ENCODE measurements at places on chromosomes 6 and 20. TPM values are rescaled to one million over a fixed set of nuclear protein-coding genes. Genes with fewer than 3 reads are reported as not detected.

CCR6 gene
- not detected for total RNA-seq

OPRM1 gene
- total RNA-seq, result not detected

BTN1A1 gene
- not detected for total RNA-seq

EPPIN gene
- total RNA-seq, result not detected

DNA sequence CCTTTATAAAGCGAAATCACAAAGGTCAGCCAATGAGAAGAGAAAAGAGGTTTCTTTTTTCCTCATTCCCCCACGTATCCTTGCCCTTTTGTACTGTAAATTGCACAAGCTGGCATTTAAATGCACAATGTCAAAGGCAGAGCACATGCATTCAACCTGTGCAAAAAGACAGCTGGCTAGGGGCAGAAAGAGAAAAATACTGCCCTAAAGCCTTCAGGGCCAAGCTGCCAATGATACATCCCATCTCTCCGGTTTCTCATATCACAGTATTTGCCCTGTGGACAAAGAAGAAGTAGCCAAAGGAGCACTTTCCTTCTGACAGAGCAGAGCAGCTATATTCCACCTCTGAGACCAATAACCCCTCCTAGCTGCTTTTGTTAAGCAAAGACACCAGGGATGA lies 219.2 kb downstream of the TRDN start:
- no peak for DNase-seq

DNA sequence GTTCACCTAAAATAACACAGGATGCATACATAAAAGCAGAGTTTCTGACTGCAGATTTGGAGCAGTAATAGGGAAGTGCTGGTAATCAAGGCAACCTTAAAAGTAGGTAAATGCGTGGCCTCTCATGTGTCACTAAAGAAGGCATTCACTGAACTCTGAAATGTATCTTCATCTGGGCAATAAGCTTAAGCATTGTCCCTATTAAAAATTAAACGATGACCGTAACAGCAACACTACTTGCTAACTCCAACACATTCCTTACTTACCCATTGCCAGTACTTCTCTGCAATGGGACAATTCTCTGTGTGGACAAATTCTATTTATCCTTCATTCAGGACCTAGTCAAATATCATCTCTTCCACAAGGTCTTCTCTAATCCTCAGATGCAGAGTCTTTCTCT lies 19.9 kb downstream of the ADGRF1 start:
- no peak for DNase-seq

DNA sequence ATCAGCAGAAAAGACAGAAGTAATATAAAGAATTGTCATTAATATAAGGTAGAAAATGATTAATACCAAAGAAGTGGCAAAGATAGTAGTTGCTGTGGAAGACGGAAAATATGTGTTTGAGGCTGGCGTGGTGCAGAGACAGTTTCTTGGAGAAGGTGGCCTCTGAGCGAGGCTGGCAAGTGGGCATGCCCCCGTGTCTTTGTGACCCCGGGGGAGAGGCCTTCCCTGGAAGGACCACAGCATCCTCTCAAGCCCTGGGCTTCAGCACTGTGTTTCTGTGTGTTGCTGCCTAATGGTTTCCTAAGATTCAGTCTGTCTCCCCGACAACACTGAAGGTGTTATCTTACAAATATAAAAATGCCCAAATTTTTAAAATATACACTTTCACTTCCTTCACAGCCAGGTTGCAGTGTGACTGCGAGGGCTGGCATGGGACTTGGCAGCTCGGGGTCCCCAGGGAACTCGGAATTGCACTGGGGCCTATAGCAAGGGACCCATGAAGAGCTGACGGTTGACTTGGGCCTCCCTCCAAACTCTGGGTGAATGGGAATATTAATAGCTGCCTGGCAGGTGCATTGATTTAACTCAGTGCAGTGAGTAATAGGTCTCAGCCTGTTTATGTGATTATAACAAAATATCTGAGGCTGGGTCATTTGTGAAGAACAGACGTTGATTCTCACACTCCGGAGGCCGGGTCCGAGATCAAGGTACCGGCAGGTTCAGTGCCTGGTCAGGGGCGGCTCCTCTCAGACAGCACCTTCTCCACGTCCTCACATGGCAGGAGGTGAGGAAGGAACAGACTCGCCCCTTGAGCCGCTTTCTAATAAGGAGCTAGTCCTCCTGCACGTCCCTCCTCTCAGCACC lies 47.4 kb upstream of the AFDN start:
- DNase-seq, result no peak

GRCh38 chr6:106872049-106872448 lies 102.5 kb downstream of the CD24 start:
- no peak for DNase-seq

DNA sequence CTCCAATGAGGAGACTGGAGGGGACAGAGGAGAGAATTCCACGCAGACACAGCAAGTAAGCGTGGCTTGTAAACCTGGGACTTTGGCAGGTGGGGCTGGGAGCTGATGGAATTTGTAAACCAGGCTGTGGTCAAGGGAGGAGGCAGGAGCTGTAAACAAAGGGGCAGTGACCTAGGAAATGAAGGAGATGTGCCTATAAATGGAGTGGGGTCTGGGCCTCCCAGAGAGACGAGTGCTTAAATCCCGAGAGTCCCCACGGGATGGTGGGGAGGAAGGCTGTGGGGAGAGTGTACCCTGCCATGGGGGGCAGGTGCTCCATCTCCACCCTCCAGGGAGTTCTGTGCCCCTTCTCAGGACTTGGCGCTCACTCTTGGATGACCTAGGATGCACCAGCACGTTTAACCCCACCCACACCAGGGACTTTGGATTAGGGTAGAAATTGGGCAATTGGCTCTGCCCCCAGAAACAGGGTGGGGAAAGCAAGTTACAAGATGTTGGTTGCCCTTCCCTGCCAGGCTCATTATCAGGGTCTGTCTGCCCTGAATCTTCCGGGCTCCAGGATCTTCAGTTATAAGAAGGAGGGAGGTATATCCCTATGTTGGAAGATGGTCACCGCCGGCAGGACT lies 4.0 kb upstream of the DHX16 start:
- DNase-seq, result no peak

- no peak for DNase-seq
These were observed 488.2 kb downstream of the LMBRD1 start for GRCh38 chr6:69308584-69308983.

GRCh38 chr20:48636301-48636700 lies 191.5 kb downstream of the PREX1 start:
- peak; percentile 7 for DNase-seq

DNA sequence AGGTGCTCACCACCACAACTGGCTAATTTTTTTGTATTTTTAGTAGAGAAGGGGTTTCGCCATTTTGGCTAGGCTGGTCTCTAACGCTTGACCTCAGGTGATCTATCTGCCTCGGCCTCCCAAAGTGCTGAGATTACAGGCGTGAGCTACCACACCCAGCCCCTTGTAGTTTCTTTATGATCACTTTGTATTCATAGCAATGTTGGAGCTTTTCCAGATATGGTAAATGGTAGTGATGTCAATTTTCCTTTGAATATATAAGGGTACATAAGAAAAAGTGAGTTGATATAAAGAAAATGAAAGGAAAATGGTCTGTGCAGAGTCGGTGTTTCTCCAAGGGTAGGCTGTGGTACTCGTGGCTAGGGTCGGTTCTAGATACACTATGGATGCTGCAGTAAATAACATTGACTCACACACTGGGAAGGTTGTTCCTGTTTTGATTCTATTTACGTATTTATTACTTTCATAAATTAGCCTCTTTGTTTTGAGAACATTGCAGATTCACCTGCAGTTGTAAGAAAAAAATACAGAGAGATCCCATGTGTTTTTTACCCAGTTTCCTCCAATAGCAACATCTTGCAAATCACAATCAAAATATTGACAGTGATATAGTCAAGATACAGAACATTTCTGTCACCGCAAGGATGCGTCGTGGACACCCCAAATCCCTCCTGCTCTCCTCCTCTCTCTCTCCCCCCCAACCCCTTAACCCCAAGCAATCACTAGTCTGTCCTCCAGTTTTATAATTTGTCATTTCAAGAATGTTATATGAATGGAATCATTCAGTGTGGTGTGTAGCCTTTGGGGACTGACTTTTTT lies 2.5 kb downstream of the ZNF831 start:
- no peak for DNase-seq

Measured in Right ventricle myocardium inferior (tissue), 1 donor.